ENCODE measurements at places on chromosomes 13 and 19.

DNA sequence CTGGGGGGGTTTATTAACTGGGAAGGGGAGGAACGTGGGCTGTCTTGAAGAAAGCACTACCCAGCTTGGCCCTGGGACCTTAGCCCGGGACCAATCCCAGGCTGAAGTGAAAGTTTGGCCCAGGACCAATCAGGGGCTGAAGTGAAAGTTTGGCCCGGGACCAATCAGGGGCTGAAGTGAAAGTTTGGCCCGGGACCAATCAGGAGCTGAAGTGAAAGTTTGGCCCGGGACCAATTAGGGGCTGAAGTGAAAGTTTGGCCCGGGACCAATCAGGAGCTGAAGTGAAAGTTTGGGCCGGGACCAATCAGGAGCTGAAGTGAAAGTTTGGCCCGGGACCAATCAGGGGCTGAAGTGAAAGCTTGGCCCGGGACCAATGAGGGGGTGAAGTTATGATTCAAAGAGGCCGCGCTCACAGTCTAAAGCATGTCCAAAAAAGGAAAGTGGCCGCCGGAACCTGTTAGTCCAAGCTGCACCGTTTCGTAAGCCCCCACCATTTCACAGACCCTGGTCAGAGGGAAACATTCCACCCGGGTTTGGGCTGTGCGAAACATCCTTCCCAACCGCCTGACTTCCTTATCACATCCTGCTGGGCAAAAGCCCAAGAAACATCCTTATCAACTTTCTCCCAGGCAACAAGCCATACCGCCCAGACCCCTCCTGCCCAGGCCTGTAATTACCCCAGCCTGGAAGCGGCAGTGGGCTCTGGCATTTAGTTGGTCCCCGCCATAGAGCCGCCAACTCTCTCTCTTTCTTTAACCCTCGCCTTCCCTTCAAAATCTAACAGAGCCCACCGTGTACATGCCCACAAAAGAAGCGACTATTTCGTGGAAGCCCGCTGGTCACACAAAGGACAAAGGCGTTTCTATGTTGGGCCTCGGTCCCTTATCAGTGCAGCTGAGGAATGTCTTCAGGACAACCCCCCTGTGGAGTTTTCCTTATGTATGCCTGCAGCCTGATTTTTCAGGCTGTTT lies 1.1 kb downstream of the ZNF850 start:
- peak; percentile 96 for DNase-seq

DNA sequence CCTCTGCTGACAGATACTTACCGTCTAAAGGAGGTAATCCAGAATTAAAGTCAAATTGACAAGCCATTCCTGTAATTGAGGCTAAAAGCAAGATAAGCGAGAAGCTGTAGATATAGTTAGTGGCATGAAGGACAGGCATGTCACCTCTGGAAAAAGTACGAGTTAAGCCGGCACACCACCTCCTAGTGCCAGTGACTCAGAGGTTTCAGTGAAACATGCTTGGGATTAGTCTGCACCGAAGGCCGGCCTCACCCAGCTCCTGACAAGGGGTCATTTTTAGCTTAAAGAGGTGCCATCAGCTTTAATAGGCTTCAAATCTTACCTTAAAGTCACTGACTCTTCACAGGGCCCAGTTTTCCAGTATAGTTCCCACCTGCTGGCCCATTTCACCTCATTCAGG lies 838.0 kb downstream of the UQCRFS1 start:
- DNase-seq, result no peak

DNA sequence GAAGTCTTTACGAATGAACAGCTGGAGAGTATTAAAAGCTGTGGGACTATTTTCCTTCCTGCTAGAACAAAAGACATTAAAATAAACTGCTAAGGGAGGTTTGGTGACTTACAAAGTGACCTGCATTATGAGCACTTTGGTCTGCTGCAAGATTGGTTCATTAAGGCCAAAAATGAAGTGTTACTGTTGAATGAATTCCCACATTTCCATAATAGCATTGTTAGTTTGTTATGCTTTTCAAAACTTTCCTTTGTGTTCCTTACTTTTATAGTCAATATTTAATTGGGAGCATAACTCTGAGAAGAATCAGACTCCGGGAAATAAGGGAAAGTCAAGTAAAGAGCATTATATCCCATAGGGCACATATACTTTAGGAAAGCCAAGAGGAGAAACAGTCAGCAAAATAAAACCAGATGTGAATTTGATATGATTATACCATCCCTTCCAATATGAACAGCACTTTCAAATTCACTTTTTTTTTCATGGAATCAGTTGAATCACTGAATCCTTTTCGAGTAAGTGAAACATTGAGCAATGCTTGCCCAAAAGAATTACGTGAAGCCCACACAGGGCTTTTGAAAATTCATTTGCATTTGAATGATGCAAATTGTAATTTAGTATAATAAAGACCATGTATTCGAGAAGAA lies 112.6 kb downstream of the KCTD12 start:
- DNase-seq, result no peak

- DNase-seq, result no peak
Observed at GRCh38 chr13:35768073-35768472, 291.6 kb upstream of the MAB21L1 start.

GRCh38 chr13:106678646-106679418 lies 110.9 kb upstream of the ARGLU1 start:
- no peak for DNase-seq
